ENCODE measurements at places on chromosomes 2 and 18.

GRCh38 chr2:21910832-21911507 lies 787.2 kb downstream of the TDRD15 start:
- no peak for DNase-seq

- no peak for DNase-seq
These were observed 621.2 kb downstream of the DCDC2C start for GRCh38 chr2:4324531-4324930.

- no peak for DNase-seq
These were observed 83.5 kb downstream of the DNAH7 start for GRCh38 chr2:195984923-195985726.

- DNase-seq, result peak; percentile 40
These were observed 708.4 kb downstream of the RNF144A start for GRCh38 chr2:7625392-7626138.

DNA sequence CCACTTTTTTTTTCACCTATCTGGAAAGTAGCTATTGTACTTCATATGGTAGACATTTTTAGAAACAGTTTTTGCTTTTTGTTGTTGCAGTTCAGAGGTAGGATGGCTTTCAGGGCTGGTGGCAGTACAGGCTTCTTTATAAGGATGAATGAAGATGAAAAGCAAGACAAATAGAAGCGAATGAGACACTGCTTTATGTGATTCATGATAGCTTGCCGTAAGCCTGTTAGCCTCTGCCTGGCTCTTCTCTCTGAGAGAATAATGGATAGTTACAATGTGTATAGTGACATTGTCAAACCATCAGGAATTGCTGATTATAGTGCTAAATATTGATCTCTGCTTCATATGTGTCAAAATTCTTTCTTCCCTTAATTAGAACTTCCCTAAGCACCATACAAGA lies 173.7 kb downstream of the NR4A2 start:
- DNase-seq, result no peak

DNA sequence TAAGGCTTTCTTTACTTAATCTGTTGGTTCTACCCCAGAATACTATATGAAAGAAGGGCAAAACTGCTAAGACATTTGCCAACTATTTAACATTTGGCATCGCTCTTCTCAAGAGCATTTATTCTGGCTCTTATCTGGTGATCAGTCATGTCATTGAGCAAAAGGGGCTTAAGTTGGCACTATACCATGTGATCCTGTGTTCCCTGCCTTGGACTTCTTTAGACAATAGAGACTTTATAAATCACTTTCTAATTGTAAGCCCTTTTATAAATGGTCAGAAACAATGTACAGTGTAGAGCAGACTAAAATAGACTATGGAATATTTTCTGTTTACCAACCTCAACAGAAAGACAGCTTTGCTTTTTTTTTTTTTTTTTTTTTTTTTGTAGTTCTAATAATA lies 52.1 kb downstream of the GTF3C3 start:
- DNase-seq, result no peak

- DNase-seq, result no peak
These were observed 32.3 kb downstream of the GPC1 start for GRCh38 chr2:240467659-240468302.

DNA sequence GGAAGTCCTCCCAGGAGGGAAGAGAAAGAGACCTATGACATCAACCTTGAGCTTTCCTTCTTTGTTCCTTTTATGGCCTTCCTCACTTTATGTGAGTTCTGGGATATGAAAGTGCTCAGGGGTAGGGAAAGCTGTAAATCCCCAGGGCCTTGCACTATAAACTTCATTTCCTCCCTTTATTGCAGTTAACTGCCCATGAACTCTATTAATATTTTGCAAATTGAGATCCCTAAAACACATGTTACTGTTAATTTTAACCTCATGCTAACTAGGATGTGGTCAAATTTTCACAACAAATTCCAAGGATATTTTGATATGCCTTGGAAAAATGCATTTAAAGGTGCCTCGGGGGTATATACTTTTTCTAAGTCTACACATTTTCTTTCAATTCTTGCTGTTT lies 359.9 kb downstream of the OSR1 start:
- DNase-seq, result no peak

DNA sequence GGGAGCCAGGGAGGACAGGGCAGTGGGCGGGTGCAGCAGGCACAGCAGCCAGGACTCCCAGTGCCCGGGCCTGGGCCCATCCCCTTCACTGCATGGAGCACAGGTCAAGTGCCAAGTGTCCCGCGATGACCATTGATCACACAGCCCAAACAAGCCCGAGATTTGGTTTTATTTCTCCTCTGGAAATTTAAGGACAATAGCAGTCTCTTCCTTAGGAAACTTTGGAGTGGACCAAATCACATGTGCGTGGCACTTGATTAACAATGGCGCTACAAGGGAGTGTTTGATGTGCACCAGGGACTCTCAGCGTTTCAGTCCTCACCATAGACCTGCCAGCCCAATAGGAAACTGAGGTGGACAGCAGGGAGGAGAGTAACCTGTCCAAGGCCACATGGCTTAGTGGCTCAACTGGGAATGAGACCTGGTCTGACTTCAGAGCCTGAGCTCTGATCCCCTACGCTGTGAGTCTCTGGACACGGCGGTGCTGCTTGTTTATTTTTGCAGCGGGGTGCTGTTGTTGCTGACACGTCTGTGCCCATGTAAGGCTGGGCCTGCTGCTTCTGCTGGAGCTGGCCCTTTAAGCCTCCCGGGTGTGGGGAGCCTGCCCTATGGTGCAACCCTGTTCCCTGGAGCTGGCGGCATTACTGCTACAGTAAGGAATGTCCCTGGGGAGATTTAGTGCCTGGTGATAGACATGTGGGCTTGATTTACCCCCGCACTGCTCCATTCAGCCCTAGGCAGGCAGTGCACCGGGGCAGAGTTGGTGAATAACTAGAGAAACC lies 194.2 kb downstream of the INHBB start:
- no peak for DNase-seq

DNA sequence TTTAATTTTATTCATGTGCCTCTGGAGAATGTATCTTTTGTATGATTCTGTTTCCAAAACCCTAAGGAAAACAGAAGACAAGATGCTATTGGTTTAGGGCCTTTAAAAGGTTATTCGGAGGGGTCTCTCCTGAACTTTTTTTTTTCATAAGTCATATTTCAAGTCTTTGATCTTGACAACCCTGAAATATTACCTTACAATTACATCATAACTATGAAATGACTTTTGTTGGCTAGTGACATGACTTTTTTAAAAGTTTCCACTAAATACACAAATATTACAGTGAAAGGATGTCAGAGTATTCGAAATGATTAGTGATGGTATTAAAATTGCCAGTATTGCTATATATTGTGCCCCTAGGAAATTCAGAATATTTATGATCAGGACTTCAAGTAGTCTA lies 31.8 kb upstream of the FZD7 start:
- DNase-seq, result no peak

DNA sequence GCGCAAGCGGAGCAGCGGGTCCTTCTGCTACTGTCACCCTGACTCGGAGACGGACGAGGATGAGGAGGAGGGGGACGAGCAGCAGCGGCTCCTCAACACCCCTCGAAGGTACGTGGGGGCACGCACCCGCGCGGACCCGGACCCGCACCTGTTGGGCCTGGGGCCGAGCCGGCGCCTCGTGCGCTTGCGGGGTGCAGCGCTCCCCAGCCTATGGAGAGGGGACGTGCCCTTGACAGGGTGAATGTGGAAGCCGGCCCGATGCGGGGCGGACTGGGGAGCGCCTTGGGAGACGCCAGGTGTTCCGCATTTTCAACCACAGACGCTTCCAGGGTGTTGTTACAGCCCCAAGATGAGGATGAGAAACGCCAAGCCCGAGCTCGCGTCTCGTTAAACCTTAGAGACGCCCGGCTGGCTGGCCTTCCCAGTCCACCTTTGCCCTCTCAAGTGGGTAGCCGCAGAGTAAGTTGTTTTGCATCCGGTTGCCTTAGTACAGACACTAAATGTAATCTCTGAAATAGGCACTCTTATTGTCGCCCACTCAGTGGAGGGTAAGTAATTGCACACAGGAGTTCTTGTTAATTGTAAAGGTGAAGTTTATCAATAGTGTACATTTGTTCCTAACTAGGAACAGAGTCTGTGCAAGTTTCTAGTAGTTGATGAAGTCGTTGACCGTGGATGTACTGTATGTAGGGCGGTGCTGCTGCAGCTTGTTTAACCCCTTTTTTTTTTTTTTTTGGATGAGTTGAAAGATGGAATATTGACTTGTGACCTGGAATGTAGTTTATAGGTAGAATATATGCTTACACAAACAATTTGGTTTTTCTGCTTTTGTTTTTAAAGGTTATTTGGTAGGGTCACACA lies 815 bp downstream of the GMCL1 start:
- peak; percentile 37 for DNase-seq

GRCh38 chr2:65435625-65436168 lies 3.3 kb upstream of the SPRED2 start:
- DNase-seq, result peak; percentile 88

All from germinal center (tissue), 1 donor.